Central memory CD8-positive, alpha-beta T cell (primary cell): ENCODE measurements at places on chromosomes 5 and 9.
A peak's percentile ranks its signal among the peaks of the same experiment; 100 is the strongest.

DNA sequence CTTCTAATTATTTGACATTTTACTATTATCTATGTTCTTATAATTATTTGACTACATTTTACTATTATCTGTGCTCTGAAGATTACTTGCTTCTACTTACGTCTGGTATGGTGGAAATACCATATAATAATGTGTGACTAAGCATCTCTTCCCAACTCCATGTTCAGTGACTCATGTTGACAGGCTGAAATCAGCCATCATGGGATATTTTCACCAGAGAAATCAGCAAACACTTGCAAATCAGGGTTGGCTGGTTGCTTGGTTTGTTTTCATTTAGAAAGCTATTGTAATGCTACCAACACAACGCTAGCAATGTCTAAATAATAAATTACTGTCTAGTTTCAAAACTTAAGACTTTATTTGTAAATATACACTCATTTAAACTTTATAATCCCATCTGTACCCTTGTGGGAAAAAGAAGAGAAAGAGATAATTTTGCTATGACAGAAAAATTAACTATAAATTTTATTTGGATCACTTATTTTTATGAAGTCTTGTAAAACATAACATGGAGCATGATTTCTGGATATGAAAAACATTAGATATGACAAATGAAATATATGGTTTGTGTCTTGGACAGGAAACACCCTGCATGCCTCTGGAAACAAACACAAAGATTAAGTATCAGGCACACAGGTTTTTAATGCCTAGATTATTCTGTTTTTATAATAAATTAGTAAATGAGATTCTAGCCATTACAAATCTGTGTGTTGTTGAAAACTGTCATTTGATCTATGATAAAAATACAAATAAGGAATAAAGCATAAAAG is 337.6 kb downstream of the BNC2 start:
- H3K27ac ChIP-seq: no peak overlapping the region
- no peak for DNase-seq
- no peaks in the 10 kb centered on the region for H3K36me3 ChIP-seq
- H3K4me3 ChIP-seq: no peak overlapping the region

DNA sequence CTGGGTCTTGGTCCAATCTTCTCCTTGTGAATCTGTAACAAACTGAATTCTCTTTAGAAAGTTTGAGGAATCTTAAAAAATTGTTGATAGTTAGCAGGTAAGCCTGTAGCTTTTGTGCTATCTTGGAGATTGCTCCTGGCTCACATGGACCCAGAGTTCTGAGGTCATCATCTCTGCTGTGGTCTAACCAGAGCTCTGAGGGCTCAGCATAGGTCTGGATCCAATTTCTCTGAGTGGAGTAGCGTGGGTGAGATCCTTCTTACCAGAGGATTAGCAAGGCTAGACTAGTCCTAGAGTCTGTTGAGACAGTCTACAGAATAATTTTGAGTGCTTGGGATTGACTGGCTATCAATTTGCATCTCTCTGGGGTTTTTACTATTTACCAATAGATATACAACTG is 60.5 kb upstream of the IL6ST start:
- H3K27ac ChIP-seq: no peak overlapping the region
- H3K27me3 ChIP-seq: peaks cover 25% of the 10 kb centered on the region
- H3K4me3 ChIP-seq: no peak overlapping the region
- H3K4me1 ChIP-seq: peaks cover 25% of the 10 kb centered on the region
- DNase-seq: no peak

GRCh38 chr9:110579034-110579861 is at the start of gene SVEP1:
SVEP1 (minus strand) TSS chr9:110579741; CDS start chr9:110579543, 198 bp downstream.
- DNase-seq: no peak
- no peaks in the 10 kb centered on the region for H3K36me3 ChIP-seq
- H3K27me3 ChIP-seq: peaks cover 25% of the 10 kb centered on the region
- no peaks in the 10 kb centered on the region for H3K4me1 ChIP-seq
- peak within 1 kb of the TSS; percentile 51 for H3K27ac ChIP-seq

DNA sequence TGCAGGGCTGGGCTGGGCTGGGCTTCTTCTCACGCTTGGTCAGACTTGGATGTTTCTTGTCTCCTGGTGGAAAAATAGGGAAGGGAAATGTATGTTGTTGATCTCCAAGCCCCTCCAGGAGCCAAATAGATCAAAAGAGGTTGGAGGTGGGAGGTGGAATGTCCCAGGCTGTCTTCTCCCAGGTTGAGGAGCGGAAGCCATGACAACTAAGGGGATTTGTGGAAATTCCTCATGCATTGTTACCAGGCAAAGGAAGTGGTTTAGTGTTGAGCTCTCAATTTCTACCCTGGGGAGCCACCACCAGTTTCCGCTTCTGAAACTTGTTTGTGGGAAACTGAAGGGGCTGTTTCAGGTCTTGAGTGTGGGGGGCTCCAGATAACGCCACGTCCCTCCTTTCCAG is 79.0 kb downstream of the SPRY4 start:
- H3K4me3 ChIP-seq: no peak overlapping the region
- H3K4me1 ChIP-seq: no peaks in the 10 kb centered on the region
- H3K27me3 ChIP-seq: peaks cover 28% of the 10 kb centered on the region
- DNase-seq: no peak
- H3K27ac ChIP-seq: no peak overlapping the region

DNA sequence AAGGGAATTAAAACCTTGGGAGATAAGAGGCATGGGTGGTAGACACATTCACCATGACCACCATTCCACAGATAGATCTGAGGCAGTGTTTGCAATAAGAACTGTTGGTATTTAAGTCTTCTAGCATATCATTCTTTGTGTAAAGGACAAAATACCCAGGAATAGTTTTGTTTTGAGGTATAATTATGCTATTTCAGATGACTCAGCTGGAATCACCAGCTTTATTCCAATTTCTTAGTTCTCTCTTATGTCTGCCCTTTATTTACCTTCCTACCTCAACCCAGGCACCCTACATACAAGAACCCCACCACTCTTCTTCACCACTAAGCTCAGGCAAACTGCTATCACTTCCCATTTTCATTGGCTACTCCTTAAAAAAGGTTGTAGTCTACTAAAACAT is 94.7 kb upstream of the TRIO start:
- H3K4me3 ChIP-seq: no peak overlapping the region
- H3K4me1 ChIP-seq: no peaks in the 10 kb centered on the region
- H3K27me3 ChIP-seq: peaks cover 12% of the 10 kb centered on the region

GRCh38 chr9:86690034-86690433 is 257.3 kb downstream of the GAS1 start:
- peaks cover 47% of the 10 kb centered on the region for H3K27me3 ChIP-seq
- no peak overlapping the region for H3K4me3 ChIP-seq
- H3K4me1 ChIP-seq: no peaks in the 10 kb centered on the region

DNA sequence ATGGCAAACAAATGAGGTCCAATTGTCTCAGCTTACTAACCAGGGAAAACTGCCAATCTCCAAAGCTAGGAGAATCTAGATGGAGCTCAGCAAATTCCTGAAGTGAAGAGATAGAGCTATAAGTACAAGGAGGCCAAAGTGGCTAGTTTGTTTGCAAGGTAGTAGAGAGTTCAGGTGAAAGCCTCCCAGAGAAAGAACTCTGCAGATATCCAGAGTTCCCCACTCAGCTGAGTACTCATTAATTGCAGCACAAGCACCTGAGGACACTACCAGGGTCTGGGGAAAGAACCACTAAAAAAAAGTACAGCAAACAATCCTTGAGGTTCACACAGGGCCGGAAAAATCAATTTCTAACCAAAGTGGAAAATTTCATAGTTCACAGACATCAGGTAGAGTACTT is 250.9 kb downstream of the TMEM232 start:
- no peak overlapping the region for H3K4me3 ChIP-seq
- no peak overlapping the region for H3K27ac ChIP-seq

GRCh38 chr5:14082973-14083372 is 60.2 kb upstream of the TRIO start:
- no peak for DNase-seq
- no peak overlapping the region for H3K27ac ChIP-seq
- no peaks in the 10 kb centered on the region for H3K4me1 ChIP-seq
- H3K36me3 ChIP-seq: no peaks in the 10 kb centered on the region

GRCh38 chr5:158635565-158635964 is 464.2 kb downstream of the EBF1 start:
- H3K36me3 ChIP-seq: no peaks in the 10 kb centered on the region
- no peak overlapping the region for H3K27ac ChIP-seq
- no peak for DNase-seq

DNA sequence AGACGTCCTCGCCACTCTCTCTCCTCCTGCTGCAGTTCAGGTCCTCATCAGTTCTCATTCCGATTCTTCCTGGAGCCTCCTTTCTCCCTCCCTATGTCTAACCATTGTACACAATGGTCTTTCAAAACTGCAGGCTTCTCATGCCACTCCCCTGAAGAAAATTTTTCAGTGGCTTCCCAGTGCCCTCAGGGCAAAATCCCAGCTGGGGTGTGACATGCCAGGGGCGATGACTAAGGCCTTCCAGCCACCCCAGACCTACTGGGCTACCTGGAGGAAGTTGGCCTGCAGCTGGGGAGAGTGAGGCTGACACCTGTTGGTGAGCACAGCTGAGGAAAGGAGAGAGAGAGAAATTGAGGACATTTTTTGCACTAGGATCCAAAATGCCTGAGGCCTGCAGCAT is 65.2 kb downstream of the SREK1 start:
- no peak overlapping the region for H3K27ac ChIP-seq
- H3K4me1 ChIP-seq: no peaks in the 10 kb centered on the region
- no peak overlapping the region for H3K4me3 ChIP-seq
- no peaks in the 10 kb centered on the region for H3K36me3 ChIP-seq
- DNase-seq: no peak

DNA sequence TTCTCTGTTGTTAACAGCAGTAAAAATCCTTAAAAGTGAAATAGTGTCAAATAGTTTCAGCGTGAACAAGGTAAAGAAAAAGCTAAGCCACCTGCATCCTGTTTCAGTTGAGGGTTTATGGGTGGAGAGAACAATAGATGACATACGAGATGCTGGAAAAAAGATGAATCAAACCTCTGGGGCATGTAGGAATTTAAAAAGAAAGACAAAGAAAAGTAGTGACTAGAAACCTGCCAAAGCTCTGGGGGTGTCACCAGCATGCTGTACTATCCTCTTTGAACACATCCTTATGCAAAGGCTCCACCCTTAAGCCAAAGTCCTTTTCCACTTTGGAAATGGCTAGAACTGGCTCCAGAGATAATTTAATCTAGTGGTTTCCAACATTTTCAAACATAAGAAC is 22.2 kb downstream of the SCAI start:
- no peak overlapping the region for H3K27ac ChIP-seq
- no peaks in the 10 kb centered on the region for H3K27me3 ChIP-seq
- DNase-seq: no peak
- no peak overlapping the region for H3K4me3 ChIP-seq

GRCh38 chr9:25048098-25048724 is 502.5 kb upstream of the IZUMO3 start:
- H3K4me3 ChIP-seq: no peak overlapping the region
- H3K27me3 ChIP-seq: no peaks in the 10 kb centered on the region
- DNase-seq: no peak

- H3K4me3 ChIP-seq: no peak overlapping the region
- H3K27me3 ChIP-seq: no peaks in the 10 kb centered on the region
- H3K27ac ChIP-seq: no peak overlapping the region
- no peaks in the 10 kb centered on the region for H3K4me1 ChIP-seq
- no peak for DNase-seq
Measured at GRCh38 chr9:15746905-15747304, 194.1 kb downstream of the CCDC171 start.

DNA sequence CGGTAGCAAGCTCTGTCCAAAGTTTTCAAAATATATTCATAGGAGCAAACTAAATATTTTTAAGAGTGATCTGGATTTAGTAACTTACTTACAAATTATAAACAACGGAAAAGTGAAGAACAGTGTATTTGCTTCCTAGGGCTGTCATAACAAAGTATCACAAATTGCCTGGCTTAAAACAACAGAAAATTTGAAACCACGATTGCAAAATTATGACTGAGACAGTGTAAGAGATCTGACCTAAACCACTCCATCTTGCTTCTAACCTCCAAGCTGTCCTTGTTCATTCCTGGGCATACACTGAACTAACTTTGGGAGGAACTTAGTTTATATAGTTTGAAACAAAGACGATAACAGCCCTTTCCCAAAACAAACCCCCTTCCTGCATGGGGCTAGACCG is 202.0 kb upstream of the CDH6 start:
- no peak overlapping the region for H3K27ac ChIP-seq
- H3K4me1 ChIP-seq: no peaks in the 10 kb centered on the region
- no peak for DNase-seq
- H3K27me3 ChIP-seq: no peaks in the 10 kb centered on the region
- H3K4me3 ChIP-seq: no peak overlapping the region
